Spleen (tissue), 13 donors: ENCODE measurements at places on chromosomes 6 and 20. TPM values are rescaled to one million over a fixed set of nuclear protein-coding genes. Genes with fewer than 3 reads are reported as not detected.

GRCh38 chr6:110902091-110902490, 27.5 kb downstream of the AMD1 start:
- no peak for DNase-seq

DNA sequence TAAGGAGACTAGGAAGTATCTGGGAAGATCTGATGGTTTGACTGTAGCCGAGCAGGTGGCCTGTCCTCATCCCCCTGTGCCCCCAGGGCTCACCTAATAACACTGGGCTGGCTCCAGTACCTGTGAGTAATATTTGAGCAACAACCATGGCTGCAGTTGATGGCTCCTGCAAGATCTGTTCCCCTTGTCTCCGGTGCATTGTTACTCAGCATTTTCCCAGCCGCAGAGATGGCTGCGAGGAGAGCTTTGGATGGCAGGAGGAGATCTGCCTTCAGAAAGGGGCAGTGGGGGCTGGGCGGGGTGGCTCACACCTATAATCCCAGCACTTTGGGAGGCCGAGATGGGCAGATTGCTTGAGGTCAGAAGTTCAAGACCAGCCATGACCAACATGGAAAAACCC, 39.3 kb downstream of the PTK7 start:
- peak; percentile 15 for DNase-seq

Gene RBM24
- total RNA-seq, result 0.47 TPM

DNA sequence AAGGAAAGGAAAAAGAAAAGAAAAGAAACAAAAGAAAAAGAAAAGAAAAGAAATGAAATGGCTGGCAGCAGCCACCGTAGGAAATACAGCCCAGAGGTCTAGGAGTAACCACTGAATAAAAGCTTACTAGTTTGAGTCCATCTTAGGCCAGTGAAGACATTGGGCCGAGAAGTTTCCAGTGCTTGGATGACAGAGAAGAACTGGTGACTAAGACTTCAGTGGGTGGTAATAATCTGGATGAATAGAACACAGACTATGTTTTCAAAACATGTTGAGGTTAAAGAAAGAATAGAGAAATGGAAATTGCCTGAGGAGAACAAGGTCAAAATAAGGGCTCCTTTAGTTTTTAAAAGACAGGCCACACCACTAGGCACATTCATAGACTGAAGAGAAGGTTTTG, 198.8 kb downstream of the ATXN1 start:
- no peak for DNase-seq

GRCh38 chr20:43386878-43387277, 70.8 kb upstream of the SRSF6 start:
- no peak for DNase-seq

DNA sequence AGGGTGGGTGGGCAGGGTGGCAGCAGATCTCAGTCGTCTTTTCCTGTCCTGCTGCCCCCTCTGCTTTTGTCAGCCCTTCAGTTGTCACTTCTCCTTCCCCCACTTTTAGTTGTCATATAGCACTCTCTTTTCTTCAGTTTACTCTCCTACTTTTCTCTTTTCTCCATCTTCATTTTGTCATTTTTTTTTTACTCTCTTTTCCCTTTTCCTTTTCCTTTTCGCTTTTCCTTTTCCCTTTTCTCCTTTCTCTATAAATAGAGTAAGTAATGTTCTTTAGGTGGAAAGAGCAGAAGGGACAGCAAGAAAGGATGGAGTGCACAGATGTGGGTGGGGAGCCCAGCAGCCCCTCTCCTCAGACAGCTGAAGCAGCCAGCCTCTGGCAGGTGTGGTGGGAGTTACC, 108.6 kb downstream of the LRRC1 start:
- DNase-seq, result no peak

GRCh38 chr6:125802943-125803377, 12.2 kb downstream of the NCOA7 start:
- DNase-seq, result no peak

GRCh38 chr6:140436023-140436811, 1061.8 kb upstream of the CITED2 start:
- DNase-seq, result no peak

DNA sequence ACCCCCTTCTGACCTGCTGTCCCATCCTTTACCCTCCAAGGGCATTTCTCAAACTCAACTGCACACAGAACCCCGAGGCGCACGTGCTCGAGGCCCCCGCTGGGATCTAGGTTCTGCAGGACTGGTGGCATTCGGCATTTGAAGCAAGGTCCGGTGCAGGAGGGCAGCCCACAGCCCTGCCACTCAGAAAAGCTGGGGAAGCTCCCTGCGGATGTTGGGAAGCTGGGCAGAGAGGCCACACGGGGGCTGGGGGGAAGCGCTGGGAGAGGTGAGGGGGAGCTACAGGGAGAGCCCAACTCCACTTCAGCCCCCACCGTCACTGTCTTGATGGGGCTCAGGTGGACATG, 51.2 kb upstream of the SLCO4A1 start:
- DNase-seq, result no peak

DNA sequence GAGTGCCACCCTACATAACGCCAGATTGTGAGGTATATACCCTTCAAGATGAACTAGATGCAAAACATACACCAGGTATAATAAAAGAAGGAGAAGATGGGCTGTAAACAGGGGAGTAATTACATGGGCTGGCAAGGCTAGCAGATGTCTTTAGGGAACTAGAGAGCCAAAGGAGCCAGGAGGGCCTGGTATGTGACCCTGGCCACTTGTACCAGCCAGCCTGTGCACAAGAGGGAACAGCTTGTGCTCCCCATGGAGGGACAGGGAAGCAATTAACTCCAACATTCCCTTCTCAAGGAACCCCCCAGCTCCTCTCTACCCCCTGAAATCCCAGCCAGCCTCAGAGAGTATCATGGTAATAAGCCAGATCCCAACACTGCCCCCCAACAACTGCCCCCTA, 139.9 kb downstream of the HIVEP2 start:
- DNase-seq, result no peak

DNA sequence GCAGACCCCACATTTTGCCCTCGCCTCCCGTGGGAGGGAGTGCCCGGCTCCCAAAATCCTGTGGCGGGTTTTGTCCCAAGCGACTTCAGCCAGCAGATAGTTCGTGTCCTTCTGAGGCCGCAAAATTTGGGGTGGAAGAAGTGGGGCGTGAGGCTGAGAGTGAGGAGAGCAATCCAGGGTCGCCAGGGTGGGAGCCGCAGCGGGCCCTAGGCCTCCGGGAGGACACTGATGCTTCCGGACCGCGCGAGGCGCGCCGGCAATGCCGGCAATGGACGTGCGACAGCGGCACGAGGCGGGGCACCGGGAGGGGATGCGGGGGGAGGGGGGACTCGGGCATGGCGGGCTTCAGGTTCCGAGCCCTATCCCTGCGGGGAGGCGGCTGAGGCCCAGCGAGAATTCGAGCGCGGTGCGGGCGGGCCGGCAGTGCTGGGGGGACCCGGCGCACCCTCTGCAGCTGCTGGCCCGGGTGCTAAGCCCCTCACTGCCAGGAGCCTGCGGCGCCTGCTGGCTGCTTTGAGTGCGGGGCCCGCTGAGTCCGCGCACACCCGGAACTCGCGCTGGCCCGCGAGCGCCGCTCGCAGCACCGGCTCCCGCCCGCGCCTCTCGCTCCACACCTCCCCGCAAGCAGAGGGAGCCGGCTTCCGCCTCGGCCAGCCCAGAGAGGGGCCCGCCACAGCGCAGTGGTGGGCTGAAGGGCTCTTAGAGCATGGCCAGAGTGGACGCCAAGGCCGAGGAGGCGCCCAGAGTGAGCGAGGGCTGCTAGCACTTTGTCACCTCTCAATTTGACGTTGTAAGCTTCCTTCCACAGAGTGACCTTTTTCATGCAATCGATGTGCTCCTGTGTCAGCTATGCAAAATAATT, 143.8 kb downstream of the LPA start:
- DNase-seq, result peak; percentile 93

Gene FABP7
- not detected for total RNA-seq

DNA sequence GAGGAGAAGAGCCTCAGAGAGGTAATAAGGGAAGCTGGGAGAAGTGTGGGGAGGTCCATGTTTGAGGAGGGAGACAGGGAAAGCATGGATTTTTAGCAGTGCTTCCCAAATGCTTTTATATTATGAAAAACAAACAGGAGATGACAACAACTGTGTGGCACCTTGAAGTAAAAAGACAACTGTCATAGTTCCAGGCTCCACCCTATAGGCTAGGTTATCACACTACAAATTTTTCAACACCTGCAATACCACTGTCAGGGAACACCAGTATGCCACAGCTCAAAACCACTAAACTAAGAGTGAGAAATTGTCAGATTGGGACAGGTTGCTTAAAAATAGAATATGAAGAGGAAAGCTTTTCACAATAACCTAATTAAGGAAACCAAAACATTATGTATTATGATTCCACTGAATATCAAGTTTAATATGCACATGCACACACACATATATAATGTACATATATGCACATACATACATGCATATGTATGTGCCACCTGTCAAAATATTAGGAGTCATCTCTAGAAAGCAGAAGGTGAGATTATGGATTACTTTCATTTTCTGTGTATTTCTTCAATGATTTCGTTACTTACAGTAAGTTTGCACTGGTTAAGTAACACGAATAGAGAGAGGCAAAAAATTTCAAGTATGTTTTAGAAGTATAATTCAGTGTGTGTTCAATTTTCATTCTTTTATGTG, 261.2 kb downstream of the PTPRK start:
- no peak for DNase-seq

GRCh38 chr20:24651171-24651975, 181.9 kb downstream of the SYNDIG1 start:
- peak; percentile 24 for DNase-seq

Gene CENPW
- total RNA-seq, result not detected

Gene IPCEF1
- total RNA-seq, result 32.2 TPM

DNA sequence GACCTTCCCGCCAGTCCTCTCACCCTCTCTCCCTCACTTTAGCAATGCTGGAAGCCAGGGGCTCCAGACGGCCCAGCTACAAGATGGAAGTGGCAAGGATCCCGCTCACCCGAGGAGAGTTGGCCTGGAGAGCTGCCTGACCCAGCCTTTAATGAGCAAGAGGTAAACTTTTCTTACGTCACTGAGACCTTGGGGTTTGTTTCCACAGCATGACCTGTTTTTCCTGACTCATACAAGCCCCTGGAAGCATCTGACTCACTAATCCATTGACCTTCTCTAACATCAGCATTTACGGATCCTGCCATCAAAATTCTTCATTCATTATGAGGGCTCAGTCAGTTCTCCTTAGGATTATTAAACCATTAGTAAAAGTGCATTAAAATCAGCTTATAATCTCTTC, 120.4 kb downstream of the MYLK4 start:
- no peak for DNase-seq

DNA sequence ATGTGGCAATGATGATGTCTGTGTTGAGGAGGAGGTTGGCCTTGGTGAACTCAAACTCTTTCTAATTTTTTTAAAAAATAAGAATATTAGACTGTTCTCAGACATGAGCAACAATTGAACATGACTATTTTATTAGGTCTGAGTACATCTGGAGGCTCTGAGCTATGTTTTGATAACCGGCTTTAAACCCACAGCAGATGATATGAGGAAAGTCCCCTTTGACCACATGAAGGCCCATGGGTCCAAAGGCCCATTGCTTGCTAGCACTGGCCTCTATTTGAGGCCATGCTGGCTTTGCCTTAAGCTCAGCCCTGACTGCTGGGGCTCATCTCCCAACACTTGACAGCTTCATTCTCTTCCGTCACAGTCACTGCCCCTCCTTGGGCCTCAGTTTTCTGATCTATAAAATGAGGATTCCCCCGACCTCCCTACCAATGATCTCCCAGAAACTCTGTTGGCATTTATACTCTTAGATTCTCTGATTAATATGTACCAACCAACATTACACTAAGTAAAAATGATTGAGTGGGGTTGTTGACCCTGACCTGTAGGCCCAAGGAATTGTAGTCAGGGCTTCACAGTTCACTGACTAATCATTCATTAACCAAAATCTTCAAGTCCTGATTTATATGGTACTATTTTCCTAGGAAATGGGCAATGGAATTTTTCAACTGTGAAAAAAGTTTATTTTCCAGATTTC, 23.9 kb upstream of the TINAG start:
- DNase-seq, result no peak

Gene DUSP15
- 1.4 TPM for total RNA-seq

DNA sequence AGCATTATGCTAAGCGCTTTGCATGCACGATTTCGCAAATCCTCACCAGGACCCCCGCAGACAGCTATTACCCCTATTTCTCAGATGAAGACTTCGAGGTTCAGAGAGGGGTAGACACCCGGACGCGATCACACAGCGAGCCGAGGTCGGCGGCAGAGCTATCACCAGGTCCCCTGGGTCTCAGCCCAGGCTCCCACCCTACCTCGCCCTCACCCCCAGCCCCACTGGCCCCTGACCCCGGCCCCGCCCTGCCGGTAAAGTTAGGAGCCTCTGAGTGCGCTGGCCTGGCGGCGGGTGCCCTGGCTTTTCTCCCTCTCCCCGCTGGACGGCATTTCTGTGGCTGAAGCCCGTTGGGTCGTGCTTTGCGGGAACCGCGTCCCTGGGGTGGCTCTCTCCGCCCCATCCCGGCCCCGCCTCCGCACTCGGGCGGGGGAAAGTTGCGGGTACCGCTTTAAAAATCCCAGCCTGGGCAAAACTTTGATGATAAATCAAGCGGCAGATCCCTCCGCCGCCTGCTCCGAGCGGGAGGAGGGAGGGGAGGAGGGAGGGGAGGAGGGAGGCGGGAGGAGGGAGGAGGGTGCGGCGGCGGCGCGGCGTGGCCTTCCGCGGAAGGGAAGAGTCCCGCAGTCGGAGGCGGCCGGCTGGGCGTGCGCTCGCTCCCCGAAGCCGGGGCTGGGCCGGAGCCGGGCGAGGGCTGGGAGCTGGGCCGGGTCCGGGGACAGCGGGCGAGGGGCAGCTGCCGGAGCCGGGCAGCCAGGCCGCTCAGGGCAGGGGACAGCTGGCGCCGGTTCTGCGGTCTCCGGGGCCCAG, at the start of gene VSTM2L:
Gene VSTM2L (plus strand): TSS at position 624 of the 810 bp plus-strand sequence. CDS start 224 bp downstream, outside the sequence.
- DNase-seq, result peak; percentile 83

Gene XKR7
- 0.07 TPM for total RNA-seq

DNA sequence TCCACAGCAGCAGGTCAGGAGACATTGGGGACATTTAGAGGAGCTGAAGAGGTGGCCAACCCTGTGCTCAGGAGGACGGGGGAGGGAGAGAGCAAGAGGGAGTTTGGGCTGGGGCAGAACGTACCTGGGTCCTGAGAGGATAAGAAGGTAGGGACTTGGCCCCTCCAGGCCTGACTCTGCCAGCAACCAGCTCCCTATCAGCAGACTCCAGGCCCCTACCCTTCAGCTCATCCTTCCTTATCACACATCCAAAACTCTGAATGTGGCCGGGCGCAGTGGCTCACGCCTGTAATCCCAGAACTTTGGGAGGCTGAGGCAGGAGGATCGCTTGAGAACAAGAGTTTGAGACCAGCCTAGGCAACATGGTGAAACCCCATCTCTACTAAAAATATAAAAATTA, 5.0 kb downstream of the STMN3 start:
- DNase-seq, result no peak

GRCh38 chr6:69883551-69883950, 17.2 kb downstream of the COL19A1 start:
- DNase-seq, result no peak
